NCI-H2081 (cell line): ENCODE measurements at places on chromosomes 2 and 18.
A peak's percentile ranks its signal among the peaks of the same experiment; 100 is the strongest.

DNA sequence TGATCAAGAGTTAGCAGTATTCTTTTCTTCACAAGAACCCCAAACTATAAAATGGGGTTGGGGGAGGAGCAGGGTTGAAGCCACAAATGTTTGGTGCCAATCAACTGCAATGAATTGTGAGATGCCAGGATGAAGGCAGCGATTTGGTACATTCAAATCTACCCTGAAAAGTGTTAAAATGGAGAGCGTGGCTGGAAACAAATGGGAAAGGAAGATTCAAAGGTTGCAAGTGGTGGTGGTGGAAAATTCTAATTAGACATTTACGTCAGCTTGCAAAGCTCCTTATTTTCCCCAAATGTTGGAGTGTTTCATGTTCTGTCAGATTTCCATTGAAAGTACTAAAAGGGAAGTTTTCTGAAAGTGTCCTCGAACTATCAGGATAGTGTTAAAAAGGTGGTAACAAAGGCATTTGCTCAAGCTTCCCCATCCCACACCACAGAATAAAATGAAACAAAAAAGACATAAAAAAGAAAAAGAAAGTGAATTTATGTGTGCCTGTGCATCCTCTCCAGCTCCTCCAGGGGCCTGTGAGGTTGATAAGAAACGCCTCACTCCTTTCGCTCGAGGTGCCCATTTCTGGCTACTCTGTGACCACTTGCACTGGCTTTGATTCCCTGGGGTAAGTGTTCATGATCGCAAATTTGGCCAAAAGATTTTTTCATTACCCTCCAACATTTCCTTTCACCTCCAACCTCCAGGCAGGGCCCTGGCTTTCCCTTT lies 424.1 kb upstream of the POU3F3 start:
- DNase-seq = no peak

GRCh38 chr18:59912007-59912550 lies 12.3 kb downstream of the PMAIP1 start:
- no peak for DNase-seq

DNA sequence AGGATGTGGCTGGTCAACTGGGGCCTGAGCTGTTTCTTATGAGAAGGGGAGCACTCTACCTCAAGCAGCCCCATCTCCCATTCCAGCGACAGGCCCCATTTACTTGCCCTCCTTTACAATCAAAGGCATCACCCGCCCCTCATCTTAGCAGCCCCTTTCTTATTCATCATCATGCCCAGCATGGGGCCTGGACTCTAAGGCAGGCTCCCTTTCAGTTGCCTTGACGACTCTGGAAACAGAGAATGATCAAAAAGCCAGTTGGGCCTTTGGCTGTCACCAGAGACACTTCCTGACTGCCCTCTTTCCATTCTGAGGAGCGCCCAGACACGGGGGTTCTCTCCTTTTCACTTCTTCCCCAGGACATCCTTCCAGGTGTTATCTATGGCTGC lies 11.2 kb downstream of the CELF4 start:
- no peak for DNase-seq

- no peak for DNase-seq
These were observed 36.2 kb downstream of the GLS start for GRCh38 chr2:190916829-190917228.

- DNase-seq = no peak
These were observed 125.5 kb downstream of the RAPGEF4 start for GRCh38 chr2:172861098-172861497.

GRCh38 chr2:206001912-206002311 lies 84.1 kb downstream of the INO80D start:
- no peak for DNase-seq

- no peak for DNase-seq
These were observed 162.1 kb downstream of the CD8B2 start for GRCh38 chr2:106649306-106649705.

- no peak for DNase-seq
These were observed 748.7 kb downstream of the BCL11A start for GRCh38 chr2:59804732-59805131.

DNA sequence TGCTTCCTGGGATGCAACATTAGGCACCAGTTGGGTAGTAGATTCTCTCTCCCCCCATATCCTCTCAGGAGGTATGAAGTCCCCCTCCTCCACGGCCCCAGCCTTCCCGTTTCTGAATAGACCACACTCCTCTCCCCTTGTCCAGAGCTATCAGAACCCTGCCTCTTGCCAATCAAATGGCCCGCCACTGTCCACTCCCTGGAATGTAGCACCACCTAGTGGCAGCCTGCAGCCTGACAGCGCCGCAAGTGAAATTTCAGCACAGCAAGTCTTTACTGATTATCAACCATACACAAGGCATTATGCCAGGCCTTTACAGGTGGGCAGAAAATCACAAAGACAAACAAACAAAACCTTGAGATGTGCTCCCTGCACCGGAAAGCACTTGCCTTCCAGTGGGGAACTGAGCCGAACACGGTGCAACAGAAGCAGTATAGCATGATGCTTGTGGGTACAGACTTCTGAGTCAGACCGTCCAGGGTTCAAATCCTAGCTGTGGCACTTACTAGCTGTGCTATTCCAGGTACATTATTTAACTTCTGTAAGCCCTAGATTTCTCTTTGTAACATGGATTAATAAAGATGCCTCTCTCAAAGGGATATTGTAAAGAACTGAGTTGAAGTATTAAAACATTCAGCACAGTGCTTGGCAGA lies 174.0 kb downstream of the SMAD2 start:
- DNase-seq = peak; percentile 62

DNA sequence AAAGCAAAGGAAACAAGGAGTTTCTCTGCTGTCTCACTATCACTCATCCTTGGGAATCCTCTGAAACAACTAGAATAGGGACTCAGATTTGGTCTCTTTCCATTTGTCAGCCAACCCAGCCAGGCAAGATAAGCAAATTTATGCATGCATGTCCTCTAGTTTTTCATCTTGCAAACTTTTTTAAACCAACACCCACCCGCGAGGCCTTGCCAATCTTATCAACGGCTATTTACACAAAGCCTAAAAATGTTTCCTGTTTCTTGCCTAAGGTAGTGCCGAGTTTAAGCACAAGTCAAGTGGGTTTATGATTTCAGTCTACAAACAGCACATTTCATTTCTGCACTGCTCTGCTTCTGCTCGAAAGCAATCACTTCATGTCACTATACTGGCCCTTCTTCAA lies 240.9 kb downstream of the STK39 start:
- no peak for DNase-seq

GRCh38 chr18:39241534-39241933 lies 1675.9 kb upstream of the CELF4 start:
- DNase-seq = no peak

- DNase-seq = no peak
These were observed 638 bp upstream of the IRS1 start for GRCh38 chr2:226799976-226800940.
